ENCODE measurements at places on chromosomes 4 and X.
A peak's percentile ranks its signal among the peaks of the same experiment; 100 is the strongest.

DNA sequence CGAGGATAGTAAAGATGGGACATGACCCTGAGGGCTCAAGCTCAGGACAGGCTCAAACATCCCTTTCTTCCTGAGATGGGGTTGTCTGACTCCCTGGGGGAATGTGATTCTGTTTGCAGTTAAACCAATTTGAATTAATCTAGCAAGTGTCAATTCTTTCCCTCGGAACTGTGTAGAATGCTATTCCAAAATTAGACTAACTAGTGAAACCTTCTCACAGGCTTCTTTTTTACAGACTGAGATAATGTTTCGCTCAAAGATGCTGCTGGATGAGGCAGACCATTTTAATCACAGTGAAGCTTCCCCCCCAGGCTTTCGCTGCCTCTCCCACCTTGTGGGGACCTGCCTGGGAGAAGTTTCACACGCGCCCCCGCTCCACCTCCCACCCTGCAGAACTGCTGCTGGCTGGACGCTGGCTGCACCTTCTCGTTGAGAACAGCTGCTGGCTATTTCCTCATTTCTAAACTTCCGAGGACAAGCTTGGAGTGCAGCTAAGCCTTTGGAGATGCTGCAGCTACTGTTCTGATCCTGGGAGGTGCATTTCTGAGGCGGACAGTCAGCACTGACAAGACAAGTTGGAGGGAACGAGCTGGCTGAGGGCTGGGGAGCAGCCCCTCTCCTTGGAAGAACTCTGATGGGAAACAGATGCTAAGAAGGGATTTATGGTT, 297.8 kb downstream of the RAPGEF2 start:
- DNase-seq = no peak

DNA sequence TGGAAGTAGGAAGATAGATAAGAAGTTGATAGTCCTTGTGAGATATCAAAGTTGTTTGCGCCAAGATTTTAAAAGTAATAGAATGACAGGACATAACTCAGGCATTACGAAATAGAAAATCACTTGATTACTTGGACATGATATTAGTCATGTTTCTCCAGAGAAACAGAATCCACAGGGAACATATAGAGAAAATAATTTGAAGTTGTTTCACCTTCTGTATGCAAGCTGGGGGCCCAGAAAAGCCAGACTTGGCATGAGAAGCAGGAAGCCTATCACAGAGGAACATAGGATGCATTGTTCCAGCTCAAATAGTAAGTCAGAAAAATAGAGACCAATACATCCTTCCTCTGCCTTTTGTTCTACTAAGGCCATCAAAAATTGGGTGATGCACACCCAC, 715.9 kb downstream of the TECRL start:
- no peak for DNase-seq

- peak; percentile 67 for DNase-seq
Observed at GRCh38 chr4:101346351-101347266, 717 bp downstream of the PPP3CA start.

DNA sequence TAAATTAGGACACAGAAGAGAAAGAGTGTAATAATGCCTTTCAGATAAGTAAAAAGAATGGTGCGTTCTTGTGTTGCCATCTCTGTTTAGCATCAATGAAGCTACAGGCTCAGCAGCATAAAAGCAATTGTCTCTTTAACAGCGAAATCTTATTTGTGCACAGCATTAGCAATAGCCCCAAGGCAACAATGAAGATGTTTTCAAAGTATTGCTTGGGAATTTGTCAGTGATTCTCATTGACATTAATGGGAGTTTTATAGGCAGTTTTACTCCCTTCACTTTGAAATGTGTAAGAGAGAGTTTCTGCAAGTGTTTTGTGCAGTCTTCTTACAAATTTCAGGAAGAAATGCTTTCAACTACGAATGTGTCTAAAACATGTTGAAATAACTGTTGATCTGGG, 633.0 kb downstream of the TLL1 start:
- DNase-seq = no peak

GRCh38 chr4:128006592-128006991, 41.4 kb downstream of the ABHD18 start:
- no peak for DNase-seq

DNA sequence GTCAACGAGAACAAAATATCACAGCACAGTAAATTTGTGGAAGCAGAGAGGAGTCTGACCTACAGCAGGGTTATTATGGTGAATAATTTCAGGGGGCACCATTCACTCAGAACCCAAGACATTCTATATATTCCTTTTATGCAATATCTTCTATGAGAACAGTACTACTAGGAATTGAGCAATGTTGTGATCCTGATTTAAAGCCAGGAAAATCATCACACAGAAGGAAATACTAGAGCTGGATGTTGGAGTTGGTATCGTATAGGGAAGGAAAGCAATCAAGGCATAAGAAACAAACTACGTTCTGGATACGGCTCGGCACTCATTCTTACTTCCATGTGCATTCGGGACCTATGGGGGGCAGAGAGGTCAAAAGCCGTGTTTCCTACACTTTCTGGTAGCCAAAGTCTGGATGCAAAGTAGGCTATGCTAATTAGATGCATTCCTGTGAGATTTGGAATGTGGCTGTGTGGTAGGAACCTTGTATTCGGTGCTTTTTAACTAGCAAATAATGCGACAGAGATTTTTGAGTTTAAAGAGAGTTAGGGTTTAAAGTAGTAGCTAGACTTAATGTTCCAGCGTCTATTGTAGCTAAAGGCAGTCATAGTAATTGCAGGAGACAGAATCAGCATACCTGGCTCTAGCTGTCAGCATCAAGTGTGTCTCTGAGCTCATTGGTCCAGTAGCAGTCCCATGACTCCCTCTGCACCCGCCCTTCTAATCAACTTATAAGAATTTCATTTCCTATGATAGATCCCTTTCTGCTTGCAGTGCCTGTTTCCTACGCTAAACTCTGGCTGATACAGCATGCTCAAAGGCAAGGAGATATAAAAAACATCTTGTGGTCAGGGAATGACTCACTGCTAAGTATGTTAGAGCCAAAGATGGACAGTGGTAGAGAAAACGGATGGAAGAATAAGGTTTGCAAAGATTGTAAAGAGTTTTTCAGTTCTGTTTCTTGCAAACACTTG, 43.3 kb upstream of the PDGFC start:
- no peak for DNase-seq

- DNase-seq = no peak
Observed at GRCh38 chr4:76199664-76200211, 13.9 kb downstream of the SCARB2 start.

- DNase-seq = no peak
Observed at GRCh38 chr4:158841540-158841939, 72.7 kb downstream of the FNIP2 start.

DNA sequence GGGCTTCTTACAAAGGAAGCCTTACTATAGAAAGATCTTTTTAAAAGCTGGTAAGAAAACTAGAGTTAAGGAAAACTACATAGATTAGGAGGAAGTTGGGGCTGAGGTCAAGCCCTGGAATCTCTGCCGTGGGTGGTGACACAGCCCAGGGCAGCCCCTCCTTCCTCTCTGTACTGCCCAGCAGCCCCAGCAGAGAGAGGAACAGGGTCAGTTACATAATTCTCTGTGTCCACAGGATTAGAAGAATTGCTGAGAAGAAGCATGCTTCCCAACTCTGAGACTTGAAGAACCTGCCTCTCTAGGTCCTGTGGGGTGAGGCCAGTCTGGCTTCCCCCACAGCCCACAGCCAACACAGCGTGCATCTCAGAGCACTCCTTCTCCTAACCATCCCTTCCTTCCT, 9.2 kb upstream of the ABLIM2 start:
- no peak for DNase-seq

DNA sequence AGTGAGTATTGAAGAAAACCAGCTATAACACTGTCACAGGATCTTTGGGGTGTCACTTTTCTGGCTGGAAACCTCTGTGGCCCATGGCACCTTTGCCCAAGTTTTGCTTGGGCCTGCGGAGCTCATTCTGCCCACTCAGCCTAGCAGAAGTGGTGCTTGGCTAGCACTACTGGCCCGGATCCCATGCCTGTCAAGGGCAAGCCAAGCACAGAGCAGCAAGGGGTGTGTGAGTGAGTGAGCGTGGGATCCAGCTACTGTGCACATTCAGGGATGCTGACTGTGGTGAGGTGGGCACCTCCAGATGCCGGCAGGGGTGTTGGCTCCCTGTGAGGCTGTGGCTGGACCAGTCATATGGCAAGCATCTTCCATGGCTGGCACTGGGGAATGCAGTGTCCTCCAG, 55.4 kb upstream of the RASGEF1B start:
- no peak for DNase-seq
